SJSA1 (cell line): ENCODE measurements at places on chromosomes 11 and 22.

- DNase-seq = no peak
Measured at GRCh38 chr11:111942829-111943228, 5.7 kb downstream of the DIXDC1 start.

- no peak for DNase-seq
Measured at GRCh38 chr11:107018219-107018901, at the start of gene GUCY1A2. TSS of gene GUCY1A2 (minus strand) at chr11:107018476. CDS start at chr11:107018055, 421 bp downstream.

DNA sequence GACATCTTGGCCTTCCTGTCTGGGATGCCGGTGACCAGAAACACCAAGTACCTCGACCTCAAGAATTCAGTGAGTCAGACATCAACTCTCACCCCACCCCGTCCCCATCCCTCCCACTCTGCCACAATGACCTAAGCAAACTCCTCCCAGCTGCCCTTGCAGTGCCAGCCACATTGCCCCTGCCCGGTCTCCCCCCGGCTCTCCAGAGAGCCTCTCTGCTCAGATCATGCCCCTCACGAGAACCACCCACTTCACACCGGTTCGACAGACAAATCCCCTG is 23.6 kb upstream of the MYRF start:
- no peak for DNase-seq

- no peak for DNase-seq
Measured at GRCh38 chr11:2549876-2550605, 105.2 kb downstream of the KCNQ1 start.

- no peak for DNase-seq
Measured at GRCh38 chr11:112643416-112643815, 317.8 kb upstream of the NCAM1 start.

DNA sequence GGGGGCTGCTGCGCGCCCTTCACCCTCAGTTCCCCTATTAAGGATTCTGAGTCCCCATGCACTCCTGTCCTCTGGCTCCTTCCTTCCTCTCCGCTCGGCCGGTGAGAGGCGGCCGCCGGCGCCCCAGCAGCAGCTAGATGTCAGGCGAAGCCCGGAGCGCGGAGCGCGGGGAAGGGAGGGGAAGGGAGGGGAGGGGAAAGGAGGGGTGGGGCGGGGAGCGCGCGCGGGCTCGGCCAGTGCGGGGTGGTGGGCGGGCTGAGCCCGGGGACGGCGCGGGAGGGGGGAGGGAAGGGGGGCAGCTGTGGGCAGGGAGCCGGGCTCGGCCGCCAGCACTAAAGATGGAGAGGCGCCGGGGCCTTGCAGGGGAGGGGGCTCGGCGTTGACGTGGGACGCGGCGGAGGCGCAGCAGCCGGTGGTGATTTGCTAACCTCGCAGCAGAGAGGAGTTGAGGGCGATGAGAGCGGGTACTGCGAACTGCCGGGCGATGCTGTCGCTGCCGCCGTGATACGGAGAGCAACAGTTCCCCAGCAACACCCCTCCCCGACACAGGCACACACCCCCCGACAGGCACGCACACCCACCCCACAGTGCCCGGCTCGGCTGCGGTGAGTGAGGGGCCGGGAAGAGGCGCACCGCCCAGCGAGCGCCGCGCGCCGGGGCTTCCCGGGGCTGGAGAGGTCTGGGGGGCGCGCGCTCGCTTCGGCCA is at the start of gene ZBTB16:
TSS of gene ZBTB16 (plus strand) at position 434 of the 706 bp plus-strand sequence. CDS start 3,590 bp downstream, outside the sequence.
- DNase-seq = no peak
